ENCODE measurements at places on chromosomes 3 and 15.
A peak's percentile ranks its signal among the peaks of the same experiment; 100 is the strongest.

- no peak for DNase-seq
Measured at GRCh38 chr3:123637131-123637530, 52.3 kb upstream of the HACD2 start.

GRCh38 chr15:24899795-24900194 lies 55.0 kb upstream of the SNRPN start:
- no peak for DNase-seq

GRCh38 chr15:97747342-97747741 lies 213.2 kb upstream of the ARRDC4 start:
- DNase-seq = no peak

- no peak for DNase-seq
Measured at GRCh38 chr15:65812916-65813315, 20.8 kb upstream of the DENND4A start.

DNA sequence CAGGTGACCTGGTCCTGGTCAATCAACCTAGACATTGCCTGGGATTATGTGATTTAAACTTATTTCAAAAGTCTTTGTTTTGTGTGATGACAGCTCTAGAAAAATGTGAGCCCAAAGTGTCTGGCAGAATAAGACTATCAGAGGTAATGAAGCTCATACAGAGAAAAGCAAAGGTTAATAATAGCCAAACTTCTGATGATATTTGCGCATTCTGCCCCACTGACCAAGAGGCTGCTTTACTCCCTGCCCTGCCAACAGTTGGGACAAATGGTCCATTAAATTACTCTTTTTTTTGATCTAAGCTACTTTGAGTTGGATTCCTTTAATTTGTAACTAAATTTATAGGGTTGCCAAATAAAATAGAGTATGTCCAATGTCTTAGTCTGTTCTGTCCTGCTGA lies 911.2 kb downstream of the MCTP2 start:
- DNase-seq = no peak

- DNase-seq = no peak
Measured at GRCh38 chr3:138890555-138891187, 55.9 kb upstream of the PIK3CB start.

- no peak for DNase-seq
Measured at GRCh38 chr3:197507081-197507480, 48.7 kb downstream of the BDH1 start.

GRCh38 chr3:12499474-12499873 lies 15.2 kb downstream of the TSEN2 start:
- no peak for DNase-seq

DNA sequence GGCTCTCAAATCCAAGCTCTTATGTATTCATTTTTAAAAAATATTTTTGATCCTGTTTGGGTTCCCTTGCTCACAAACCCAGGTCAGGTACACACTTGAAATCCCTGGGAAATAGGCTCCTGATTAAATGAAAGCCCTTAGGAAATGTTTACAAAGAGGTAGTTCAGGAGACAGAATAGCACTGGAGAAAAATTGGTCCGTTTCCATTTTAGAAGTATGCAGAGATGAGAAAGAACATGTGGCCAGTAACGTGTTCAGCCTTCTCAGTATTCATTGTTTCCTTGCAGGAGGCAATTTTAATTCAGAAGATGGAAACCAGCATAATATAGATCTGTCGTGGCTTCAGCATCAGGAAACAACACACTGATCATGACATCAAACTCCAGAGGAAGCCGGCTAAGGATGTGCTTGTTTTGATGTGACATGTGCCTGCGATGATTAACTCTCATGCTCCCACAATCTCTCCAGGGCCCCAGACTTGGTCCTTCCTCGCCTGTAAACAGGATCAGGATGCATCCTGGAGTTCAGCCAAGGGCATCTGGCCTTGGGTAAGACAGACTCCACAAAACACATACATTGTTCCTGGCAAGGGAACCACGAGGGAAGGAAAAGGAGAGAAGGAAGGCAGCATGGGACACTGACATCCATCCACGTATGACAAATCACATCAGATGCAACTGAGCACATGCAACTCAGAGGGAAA lies 350.5 kb upstream of the THBS1 start:
- DNase-seq = peak; percentile 59

GRCh38 chr15:72570059-72570458 lies 84.4 kb upstream of the GOLGA6B start:
- DNase-seq = no peak

DNA sequence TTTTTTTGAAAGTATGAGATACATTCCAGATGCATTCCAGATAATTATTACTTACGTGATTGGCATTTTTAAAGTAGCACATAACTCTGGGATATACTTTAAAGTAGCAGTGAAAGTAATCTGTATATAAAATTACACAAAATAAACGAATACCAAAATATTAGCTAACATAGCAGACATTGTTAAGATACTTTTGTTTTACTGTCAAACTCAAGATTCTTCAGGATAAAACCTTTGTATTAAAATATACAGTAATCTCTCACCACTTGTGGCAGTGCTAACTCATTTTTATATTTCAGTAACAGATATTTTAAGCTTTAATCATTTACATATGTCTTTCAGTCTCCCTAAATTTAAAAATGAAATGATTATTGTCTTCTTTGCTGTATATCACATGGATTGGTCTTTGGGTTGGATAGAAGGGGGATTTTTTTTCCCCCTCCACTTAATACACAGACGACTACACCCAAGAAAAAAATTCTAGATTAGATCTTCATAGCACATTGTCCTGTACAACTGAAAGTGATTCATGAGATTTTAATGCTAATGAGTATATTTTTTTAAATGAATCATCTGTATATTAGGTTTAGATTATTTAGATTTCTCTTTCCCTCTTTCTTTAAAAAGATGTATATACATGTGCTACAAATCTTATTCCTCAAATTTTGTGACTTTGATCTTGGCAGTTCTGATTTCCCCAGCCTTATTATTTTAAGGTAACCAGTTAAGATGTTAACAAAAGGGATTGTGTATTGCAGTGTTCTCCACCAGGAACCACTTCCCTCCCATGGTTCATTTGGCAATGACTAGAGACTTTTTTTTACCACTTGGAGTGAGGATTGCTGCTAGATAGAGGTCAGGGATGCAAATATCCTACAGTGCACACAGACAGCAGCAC lies 24.5 kb upstream of the EBLN2 start:
- peak; percentile 43 for DNase-seq

GRCh38 chr15:61890106-61890505 lies 170.1 kb downstream of the VPS13C start:
- peak; percentile 12 for DNase-seq

Data from amniotic epithelial cell (primary cell).